ENCODE measurements at places on chromosomes 4 and X.

DNA sequence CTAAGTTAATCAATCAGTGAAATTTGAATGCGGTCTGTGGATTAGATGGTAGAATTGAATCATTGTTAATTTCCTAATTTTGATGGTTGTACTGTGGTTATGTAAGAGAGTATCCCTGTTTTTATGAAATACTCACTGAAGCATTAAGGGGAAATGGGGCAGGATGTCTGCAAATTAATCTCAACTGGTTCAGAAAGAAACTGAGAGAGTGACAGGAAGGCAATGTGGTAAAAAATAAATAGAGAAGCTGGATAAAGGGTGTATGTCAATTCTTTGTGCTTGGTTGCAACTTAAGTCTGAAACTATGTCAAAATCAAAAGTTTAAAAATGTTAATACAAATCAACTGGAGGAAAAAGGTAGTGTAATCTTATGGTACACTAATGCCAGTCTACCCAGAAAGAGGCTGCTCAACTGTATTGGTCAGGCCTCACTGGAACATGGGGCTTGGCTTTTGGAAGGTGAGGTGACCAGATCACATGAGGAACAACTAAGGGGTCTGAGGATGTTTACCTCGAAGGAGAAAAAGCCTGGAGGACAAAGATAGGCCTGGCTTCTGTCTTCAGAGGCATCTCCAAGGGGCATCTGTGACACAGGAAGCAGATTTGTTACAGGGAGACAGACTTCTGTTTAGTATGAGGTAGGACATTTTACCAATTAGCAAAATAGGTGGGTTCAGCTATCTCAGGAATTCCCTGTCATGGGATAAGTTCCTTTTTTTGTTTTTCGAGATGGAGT lies 83.1 kb downstream of the DLG3 start:
- no peak for DNase-seq

GRCh38 chr4:98828801-98829200 lies 100.1 kb downstream of the EIF4E start:
- DNase-seq, result peak; percentile 8

GRCh38 chr4:168877511-168878491 lies 132.3 kb downstream of the CBR4 start:
- DNase-seq, result no peak

GRCh38 chr4:15238720-15239119 lies 189.1 kb upstream of the C1QTNF7 start:
- no peak for DNase-seq

DNA sequence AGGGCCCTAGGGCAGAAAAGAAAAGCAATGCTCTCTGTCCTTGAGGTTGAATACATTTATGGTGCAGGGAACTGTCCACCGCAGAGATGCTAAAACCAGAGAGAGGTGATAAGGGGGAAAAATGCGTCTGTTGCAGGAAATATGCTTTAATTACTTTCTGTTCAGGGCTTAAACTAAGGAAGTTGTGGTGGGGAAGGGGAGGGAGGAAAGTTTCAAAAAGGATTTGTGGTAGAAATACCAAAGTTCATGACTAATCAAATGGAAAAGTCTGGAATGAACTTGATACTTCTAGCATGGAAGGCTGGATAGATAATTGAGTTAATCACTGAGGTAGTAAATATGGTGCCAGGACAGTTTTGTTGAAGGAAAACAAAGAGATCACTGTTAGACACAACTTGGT lies 99.0 kb downstream of the ASB9 start:
- no peak for DNase-seq

DNA sequence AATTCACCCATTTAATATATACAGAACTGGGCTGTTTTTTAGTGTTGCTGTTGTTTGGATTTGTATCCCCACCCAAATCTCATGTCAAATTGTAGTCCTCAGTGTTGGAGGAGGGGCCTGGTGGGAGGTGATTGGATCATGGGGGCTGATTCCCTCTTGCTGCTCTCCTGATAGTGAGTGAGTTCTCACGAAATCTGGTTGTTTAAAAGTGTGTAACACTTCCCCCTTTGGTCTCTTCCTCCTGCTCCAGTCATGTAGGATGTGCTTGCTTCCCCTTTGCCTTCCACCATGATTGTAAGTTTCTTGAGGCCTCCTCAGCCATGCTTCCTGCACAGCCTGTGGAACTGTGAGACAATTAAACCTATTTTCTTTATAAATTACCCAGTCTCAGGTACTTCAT lies 141.6 kb upstream of the AADAT start:
- DNase-seq, result no peak

- no peak for DNase-seq
Observed at GRCh38 chr4:63393544-63393943, 1015.7 kb downstream of the TECRL start.

DNA sequence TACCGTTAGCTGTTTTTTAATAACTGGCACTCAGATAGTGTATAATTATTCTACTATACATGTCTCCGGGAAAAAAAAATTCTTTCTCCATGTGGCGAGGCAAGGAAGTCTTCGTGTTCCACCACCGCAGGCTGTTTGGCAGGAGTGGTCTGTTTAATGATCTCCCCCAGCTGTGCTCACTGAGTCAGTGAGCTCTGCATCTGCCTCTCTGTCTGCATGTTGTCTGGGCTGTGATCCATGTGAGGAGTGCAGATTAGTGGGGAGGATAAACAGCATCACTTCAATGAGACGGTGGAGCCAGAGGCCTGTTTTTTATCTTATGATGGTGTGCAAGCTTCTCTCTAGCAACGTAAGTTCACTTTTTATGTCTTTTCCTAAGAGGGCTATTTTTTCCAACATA lies 69.8 kb downstream of the RPS3A start:
- no peak for DNase-seq

- no peak for DNase-seq
Observed at GRCh38 chr4:159353422-159354116, 250.7 kb downstream of the RAPGEF2 start.

DNA sequence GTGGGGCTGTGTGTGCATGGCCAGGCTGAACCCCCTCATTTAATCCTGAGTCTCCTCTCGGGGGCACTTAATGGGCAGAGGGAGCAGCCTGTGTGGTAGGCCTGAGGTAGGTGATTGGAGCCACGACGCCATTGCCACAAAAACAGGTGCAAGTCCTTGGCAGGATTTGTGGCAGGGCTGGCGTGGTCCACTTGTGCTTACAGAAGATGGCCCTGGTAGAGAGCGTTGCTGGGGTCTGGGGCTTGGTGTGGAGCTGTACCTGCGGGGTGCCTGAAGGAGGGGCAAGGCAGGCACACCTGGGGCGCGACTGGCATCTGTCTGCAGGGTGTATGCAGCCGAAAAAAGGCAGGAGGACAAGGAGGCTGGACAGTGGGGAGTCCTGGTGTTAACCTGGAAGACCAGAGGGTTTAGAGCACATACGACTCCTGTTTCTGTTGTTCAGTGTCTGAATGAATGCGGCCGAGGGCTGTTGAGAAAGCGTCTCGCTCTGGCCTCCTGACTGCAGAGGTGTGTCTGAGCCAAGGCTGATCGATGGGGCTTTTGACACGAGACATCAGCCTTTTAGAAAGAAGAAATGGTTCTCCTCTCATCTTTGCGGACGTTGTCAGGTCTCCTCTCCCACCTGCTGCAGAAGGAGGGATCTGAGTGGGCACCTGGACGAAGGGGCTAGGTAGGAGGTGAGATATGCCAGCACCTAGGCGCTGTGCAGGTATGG lies 52.0 kb downstream of the TBC1D14 start:
- DNase-seq, result no peak

GRCh38 chrX:16587836-16588235 lies 62.1 kb upstream of the S100G start:
- no peak for DNase-seq

- DNase-seq, result no peak
Observed at GRCh38 chr4:124278477-124278876, 434.1 kb downstream of the ANKRD50 start.

GRCh38 chrX:108000751-108001150 lies 18.6 kb upstream of the TEX13B start:
- DNase-seq, result no peak

GRCh38 chrX:148811236-148811635 lies 310.8 kb downstream of the AFF2 start:
- DNase-seq, result no peak

GRCh38 chrX:70092247-70092646 lies 30.0 kb downstream of the OTUD6A start:
- DNase-seq, result no peak

DNA sequence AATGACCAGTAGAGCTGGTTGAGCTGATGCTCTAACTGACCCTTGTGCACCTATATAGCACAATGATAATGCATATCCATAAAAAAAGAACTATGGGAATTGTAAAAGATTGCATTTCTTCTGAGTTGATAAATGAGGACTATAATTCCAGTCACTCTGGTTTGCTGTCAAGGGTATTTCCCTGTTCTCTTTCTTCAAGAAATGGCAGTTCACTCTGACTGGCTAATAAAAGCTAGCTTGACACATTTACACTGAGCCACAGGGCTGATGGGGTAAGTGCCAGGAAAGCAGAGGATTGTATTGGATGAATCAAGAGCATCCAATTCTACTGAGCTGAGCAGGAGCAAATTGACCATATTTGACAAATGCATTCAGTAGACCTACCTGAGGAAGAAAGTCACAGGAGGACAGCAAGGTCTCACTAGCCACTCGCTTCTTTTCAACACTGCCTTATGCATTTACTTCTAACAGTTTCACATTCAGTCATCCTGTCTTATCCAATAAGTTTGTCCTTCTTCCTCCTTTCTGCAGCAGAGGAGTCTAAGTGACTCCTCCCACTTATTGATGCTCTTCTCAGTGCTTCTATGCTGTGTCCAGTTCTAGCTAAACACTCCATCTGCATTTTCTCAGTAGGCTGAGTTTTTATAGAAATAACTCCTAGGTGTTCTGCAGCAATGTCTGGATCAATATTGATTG lies 43.0 kb downstream of the RBMX2 start:
- DNase-seq, result no peak

DNA sequence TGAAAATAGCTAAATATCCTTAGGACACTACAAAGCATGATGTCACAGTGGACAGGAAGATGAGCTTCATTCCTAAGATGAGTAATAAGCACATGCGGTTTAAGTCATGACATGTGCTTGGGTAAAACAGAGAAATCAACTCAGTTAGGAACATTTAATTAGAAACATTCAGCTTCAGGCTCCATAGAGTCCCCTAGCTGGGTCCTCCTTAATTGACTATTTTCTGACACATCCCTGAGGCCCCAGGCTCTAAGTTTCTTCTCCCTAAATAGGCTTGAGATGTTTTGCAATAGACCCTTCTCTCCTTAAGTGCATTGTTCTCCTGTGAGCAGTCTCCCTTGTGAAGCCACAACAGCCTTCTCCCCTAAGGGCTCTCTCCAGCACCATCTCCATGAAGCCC lies 70.4 kb upstream of the ANXA3 start:
- no peak for DNase-seq

GRCh38 chr4:158671665-158671914 lies at the start of gene C4orf46:
TSS of gene C4orf46 (minus strand) at chr4:158671887. CDS start at chr4:158671801, 86 bp downstream.
- DNase-seq, result no peak

DNA sequence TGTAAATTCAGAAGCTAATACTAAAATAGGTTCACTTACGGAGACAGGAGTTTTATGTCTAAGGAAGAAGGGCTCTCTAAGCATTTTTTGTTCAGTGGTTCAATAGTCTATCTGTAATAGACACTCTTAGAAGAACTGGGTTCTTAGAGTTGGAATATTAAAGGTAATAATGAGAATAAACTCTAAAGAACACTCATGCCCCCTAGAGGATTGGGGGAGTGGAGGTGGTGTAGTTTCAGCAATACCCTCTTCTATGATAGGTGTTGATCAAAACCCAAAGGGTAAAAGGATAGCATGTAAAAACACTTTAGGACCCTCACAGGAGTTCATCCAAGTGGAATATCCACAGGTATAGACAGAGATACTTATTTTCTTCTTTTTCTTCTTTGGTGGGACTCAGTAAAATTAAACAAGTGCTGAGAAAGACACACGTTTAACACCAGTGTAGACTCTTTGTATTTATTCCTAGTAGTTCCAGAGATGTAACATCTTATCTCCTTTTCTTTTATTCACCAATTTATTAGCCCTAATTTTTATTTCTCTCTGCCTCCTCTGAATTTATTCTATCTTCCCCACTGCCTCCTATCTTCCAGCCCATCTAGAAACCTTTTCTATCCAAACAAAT lies 25.7 kb upstream of the MND1 start:
- DNase-seq, result no peak

- DNase-seq, result no peak
Observed at GRCh38 chr4:165209796-165210195, 2.4 kb downstream of the KLHL2 start.

DNA sequence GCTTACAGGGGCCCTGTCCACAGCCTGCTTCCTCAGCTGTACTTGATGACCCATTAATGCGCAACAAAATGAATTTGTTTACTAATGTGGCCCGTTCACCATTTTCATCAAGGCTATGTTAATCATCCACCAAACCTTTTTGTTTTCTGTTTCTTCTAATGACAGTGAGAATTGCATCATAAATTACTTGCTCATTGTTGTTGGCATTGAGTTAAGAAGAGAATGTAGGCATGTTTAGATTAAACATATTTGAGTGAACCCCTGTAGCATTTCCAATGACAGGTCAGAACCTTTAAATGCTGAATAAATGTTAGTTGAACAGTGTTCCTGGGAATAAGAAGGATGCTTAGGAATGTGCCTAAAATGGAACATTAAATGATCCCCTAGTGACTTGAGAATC lies 183.4 kb downstream of the SPRY1 start:
- no peak for DNase-seq

All from activated CD4-positive, alpha-beta T cell treated with anti-CD3 and anti-CD28 coated beads for 1 hour (primary cell).